ENCODE measurements at places on chromosomes 6 and 20.

- no peak for DNase-seq
Observed at GRCh38 chr20:46833360-46833759, 61.3 kb upstream of the EYA2 start.

GRCh38 chr6:4599924-4600323, 176.3 kb upstream of the CDYL start:
- DNase-seq, result no peak

DNA sequence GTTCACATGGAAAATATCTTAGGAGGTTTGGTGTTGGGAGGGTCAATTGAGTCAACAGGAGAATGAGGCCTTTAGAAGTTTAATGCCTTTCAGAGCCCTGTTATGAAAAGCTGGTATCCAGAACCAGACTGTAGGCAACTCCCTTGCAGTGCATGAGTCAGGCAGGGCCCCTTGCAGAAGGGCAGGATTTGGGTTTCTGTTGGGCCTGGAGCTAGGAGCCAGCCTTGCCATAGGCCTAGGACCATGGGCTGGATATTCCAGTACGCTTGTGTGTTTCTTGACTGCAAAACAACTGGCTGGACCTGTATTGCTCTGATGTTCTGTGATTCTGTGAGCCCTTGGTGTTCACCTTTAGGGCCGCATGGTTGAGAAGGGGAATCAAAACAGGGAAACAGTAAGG, 350.9 kb upstream of the PRND start:
- no peak for DNase-seq

DNA sequence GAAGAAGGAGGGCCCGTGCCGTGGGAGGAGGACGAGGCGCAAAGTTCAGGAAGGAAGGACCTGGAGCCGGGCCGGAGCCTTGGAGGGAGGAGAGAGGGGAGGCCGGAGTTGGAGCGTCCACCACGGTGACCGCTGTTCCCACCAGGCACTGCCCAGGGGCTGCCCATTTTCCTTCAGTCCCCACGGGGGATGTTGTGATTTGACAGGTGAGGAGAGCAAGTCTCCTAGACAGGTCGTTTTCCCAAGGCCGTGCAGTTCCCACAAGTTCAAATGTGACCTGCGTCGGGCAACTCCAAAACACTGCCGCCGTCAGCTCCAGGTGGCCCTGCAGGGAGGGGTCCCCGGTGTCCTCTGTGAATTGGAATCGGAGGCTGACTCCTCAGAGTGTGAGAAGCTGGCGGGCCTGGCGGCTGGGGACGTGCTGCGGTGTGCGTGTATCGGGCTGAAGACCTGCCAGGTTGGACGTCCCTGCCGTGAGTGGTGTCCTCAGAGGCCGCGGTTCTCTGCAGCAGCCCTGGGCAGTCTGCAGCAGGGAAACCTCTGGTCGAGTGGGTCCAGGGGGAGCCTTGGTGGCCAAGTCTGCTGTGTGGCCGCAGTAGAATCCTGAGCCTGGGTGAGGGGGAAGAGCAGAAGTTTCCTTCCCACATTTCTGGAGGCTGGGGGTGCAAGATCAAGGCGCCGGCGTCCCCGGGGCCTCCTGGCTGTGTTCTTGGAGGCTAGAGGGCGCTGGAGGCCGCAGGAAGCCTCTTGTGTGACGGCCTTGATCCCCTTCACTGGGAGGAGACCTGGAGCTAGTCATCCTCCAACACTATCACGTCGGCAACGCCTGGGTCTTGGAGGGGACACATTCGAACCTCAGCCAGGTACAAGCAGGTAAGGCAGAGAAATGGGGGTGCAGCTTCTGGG, 115.1 kb upstream of the FRMD1 start:
- DNase-seq, result no peak

DNA sequence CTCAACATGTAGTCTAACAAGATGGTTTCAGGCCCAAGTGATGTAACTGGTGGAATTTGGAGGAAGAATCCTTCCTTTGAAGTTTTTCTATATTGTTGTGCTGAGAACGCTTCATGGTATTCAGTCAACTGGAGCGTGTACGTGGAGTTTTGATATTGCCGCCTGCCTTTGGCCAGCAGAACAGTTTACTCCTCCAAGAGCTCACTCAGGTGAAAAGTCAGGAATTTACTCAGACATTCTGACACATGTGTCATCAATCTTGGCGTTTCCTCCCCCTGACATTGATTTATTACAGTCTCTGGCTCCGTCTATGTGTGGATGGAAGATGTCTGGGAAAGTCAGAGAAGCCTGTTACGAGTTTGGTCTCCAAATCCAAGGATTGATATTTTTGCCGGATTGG, 19.0 kb upstream of the TGM2 start:
- DNase-seq, result no peak

DNA sequence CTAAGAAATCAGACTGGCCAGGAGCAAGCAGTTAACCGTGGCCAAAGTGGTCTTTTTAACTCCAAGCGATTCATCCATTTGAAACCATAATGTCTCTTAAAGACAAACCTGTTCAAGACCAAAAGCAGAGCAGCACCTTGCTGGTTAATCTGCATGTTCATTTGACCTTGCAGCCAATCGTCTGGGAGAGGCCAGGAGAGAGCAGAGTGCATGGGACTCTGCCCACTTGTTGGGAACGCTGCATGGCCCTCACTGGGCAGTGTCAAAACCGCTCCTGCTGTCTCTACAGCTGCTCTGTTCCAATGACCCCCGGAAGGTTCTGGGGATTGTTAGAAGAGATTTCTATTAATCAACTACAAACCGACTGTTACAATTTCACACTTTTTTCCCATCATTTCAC, 79.6 kb downstream of the OLIG3 start:
- DNase-seq, result no peak

DNA sequence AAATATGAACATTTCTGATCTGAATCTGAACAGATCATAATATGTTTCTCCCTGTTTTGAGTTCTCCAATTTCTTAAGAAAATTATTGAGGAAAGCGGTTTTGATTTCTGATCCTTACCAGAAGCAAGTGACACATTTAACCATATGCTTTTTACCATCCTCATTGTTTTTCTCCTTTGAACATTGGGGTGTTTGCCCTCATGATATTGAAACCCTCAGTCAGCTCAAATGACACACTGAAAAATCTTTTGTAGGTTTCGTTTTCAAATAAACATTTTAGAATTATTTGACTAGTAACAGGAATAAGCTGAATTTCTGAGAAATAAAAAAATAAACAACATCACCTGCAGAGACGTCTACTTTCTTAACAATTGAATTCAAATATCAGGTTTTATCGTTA, 252.1 kb downstream of the DOK5 start:
- DNase-seq, result no peak

- no peak for DNase-seq
Observed at GRCh38 chr20:32010101-32010500, at the start of gene CCM2L. Gene CCM2L (plus strand): TSS chr20:32010438. CDS start chr20:32010455, 17 bp downstream.

DNA sequence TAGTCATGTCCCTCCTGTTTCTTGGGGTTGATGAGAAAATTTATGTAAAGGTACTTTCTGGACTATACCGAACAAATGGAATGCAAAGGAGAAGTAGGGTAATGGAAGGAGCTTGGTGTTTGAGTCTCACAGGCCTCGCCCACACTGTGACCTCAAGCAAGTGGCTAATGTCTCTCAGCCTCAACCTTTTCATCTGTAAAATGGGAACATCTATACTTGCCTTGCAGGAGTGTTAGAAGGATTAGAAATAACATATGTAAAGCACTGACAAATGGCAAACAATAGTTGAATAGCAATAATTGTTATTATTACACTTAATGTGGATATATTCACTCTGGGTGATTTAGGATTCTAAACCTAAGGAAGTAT, 8.9 kb upstream of the PKIG start:
- no peak for DNase-seq

DNA sequence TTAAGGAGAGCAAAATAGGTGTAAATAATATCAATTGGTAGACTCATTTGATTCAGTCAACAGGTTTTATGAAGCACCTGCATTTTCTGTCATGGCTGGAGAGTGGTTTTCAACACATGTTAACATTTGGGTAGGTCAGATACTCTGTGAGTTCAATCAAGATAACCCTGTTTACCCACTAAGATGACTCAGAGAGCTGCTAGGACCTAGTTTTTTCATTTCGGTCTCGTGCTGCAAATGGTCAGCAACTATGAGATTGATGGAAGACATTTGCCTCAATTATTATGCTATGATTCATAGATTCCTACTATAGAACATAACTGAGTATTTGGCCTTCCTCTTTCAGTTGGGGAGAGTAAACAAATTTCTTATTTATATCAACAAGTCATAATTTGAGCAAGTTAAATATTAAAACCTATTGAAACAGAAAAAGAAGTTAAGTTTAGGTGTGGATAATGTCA, 391.4 kb upstream of the CITED2 start:
- DNase-seq, result no peak

GRCh38 chr6:169722362-169723199, 1.7 kb downstream of the PHF10 start:
- DNase-seq, result peak; percentile 58
